Activated T-helper 9 cell treated with anti-CD3 and anti-CD28 coated beads, Interleukin-2, amount 50 U/mL, for 16 hours (primary cell): ENCODE measurements at places on chromosomes 7 and 10.

GRCh38 chr10:120684226-120684625, 166.9 kb upstream of the WDR11 start:
- DNase-seq: no peak

- DNase-seq: no peak
Observed at GRCh38 chr7:139641337-139641992, 118.0 kb downstream of the CLEC2L start.

GRCh38 chr10:11880151-11881029, 57.2 kb downstream of the PROSER2 start:
- DNase-seq: no peak

- no peak for DNase-seq
Observed at GRCh38 chr10:3090914-3091787, 23.8 kb downstream of the PFKP start.

DNA sequence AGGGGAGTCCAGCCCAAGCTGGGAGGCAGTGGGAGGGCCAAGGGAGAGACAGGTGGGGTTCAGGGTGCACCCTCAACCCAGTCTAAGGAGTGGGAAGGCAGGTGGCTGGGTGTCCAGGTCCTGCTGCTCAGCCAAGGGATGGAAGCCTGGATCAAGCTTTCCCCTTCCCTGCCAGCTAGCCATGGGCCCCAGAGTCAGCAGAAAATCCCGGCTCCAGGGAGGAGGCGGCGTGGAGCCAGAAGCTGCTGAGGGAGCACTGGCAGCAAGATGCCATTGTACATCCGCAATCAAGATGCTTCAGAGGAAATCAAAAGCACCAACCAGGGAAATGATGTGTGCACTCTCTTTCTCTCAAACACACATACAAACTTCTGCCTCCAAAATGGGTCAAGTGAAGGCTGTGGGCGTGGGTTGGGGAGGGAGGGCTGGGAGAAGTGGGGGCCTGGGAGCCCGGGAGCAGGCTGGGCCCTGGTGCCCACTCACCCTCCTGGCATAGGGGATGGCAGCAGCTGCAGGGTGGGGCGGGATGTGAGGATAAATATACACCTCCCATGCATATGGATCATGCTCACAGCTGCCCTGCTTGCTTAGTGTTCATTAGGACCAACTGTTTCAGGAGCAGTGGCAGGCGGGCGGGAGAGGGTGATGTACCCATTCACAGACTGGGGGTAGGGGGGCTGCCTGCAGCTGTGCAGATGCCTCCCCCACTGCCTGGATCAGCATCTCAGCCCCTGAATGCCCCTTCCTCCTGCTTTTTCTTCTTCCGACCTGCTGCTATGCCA, 24.2 kb downstream of the TRIM8 start:
- no peak for DNase-seq

- DNase-seq: no peak
Observed at GRCh38 chr10:82866424-82867020, 991.5 kb downstream of the NRG3 start.

DNA sequence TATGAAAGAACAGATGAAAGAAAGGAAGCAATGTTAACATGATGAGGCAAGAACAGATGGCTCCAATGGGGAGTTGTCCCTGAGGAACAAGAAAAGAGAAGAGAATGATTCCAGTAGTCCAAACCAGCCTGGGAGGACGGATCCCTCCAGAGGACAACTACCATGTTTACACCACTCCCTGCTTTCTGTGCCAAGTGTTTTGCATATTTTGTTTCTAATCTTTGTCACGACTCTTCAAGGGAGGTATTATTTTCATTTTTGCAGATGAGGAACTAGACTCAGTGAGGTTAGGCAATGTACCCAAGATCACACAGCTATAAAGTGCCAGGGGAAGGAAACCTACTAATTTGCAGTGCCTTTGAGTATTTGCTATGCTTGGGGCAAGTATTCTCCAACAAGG, 116.2 kb downstream of the PARP12 start:
- no peak for DNase-seq

DNA sequence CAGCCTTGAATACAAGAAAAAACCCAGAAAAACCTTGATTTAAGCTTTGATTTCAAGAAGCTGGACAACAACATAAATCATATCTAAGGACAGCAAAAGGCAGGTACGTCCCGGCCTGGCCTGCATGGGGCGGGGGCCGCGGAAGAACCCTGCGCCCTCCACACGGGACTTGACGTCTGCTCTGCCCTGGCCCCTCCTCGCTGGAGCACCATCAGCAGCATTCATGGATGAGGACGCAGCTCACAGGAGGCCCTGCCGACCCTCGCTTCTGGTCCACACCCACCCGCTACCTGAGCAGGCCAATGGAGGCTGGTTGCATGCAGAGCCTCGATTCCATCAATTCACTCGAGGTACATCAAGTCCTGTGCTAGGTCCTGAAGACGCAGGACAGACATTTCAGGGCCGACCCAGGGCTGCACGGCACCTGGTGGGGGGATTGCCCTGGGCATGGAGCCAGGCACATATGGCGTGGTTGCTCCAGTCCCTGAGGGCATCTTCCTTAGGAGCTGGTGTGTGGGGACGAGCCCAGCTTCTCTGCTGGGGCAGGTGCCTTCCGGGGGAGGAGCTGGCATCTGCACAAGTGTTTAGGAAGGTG, 63.1 kb upstream of the NKX6-2 start:
- no peak for DNase-seq

GRCh38 chr10:32954080-32954479, 4.0 kb downstream of the ITGB1 start:
- DNase-seq: no peak

GRCh38 chr7:24913801-24914464, 66.0 kb downstream of the OSBPL3 start:
- DNase-seq: no peak

DNA sequence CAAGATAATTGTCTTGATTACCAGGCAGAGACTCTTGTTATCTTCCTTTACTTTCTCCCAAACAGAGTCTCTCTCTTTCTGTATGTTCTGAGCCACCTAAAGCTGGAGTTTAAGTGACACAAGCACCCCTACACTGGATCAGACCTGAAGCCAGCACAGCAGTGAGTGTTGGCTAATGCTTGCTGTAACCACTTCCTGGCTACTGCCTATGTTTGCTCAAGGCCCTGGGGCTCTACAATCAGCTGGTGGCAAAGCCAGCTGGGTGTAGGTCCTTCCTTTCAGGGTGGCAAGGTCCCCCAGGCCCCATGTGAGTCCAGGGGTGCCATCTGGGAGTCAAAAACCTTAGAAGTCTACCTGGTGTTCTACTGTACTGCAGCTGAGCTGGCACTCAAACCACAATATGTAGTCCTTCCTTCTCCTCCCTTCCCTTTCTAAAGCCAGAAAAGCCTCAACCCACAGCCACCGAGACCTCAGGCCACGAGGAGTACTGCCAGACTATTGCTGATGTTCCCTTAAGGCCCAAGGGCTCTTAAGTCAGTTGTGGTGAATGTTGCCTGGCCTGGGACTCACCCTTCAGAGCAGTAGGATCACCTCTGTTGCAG, 416.3 kb downstream of the ADRA2A start:
- DNase-seq: no peak

GRCh38 chr10:13659887-13660550, 73.3 kb downstream of the PRPF18 start:
- DNase-seq: peak; percentile 49

- no peak for DNase-seq
Observed at GRCh38 chr7:152851326-152851725, 91.8 kb downstream of the ACTR3B start.

DNA sequence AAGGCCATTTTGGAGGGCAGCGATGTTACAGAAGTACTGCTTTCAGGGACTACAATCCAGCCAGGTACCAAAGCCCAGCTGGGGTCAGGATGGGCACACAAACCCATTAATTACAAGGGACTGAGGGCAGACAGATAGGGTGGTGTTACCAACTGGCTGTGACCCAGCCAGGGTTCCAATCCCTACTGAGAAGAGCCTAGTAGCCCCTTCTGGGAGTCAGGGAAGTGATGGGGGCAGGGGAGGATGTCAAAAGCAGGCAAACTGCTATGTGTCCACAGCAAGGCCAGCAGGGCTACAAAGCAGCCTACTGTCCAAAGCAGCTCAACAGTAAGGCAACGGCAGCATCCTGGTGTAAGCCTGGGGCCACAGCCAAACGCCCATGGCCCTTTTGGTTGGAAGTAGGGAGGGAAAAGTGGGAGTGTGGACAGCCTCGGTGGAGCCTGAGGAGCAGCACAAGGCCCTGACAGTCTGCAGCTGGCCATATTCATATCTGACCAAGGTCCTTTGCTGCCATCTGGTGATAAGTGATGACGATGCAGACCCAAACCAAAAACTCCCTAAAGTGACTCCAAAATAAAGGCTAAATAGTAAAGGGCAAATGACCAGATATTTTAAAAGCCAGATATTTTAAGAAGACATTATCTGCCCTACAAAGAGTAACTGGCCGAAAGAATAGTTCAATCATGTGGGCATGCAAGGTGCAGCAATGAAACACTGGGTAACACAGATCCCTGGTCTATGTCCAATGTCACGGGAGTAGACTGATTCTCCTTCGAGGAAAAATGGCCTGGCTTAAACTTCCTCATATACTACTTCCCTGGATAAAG, 56.9 kb downstream of the XPNPEP1 start:
- DNase-seq: no peak

- peak; percentile 56 for DNase-seq
Observed at GRCh38 chr10:71697938-71698709, 21.5 kb downstream of the C10orf105 start.

GRCh38 chr7:140239653-140239935, 62.8 kb upstream of the KDM7A start:
- no peak for DNase-seq

GRCh38 chr10:121833387-121833786, 94.4 kb downstream of the ATE1 start:
- DNase-seq: no peak

GRCh38 chr10:93445097-93445960, 36.8 kb downstream of the MYOF start:
- no peak for DNase-seq

DNA sequence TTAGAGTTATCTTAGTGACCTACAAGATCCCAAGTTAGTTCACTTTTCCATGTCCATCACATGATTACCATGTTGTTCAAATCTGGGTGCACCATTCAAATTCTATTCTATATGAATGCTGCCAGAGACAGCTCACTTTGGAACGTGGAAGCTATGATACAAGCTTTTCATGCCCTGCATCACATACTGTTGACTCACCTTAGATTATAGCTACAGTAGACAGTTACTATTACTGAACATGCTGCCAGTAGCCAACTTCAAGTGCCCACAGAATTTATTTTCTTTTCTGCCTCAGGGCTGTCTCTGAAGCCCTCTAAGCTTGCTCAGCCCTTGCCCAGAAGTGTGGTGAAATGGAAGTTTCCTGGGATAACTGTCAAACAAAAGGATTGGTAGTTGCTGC, 231.1 kb downstream of the GPR158 start:
- DNase-seq: no peak

- no peak for DNase-seq
Observed at GRCh38 chr10:60375293-60376004, 14.2 kb downstream of the ANK3 start.

DNA sequence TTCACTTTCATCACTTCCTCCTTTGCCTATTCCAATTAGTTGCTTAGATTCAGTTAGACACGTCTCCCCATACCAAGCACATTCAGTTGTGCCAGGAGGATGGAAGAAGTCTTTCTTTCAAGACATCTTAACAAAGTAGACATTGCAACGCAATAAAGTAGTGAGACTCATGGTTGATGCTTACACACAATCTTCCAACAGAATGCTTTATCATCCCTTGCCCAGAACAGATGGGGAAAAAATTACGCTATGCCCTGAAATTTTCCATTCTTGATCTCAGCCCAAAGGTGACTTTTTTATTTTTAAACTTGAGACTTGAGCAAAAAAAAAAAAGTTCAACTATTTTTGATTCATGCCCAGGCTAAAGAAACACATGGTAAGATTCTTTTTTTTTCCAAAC, 74.9 kb downstream of the KCNMA1 start:
- no peak for DNase-seq

- DNase-seq: no peak
Observed at GRCh38 chr10:28365840-28366239, 63.0 kb upstream of the MPP7 start.

DNA sequence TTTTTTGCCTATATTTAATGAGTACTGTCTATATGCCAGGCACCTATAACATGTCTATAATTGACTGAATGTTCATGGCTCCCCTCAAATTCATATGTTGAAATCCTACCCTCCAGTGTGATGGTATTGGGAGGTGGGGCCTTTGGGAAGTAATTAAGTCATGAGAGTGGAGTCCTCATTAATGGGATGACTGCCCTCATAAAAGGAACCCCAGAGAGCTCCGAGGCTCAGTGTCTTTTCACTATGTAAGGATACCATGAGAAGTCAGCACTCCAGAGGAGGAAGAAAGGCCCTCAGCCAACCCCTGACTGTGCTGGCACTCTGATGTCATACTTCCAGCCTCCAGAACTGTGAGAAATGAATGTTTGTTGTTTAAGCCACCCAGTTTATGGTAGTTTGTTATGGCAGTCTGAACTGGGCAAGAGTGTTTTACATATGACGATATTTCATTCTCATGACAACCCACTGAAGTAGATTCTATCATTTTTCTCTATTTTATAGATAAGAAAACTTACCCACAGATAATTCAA, 61.1 kb upstream of the PCGF5 start:
- DNase-seq: no peak

- no peak for DNase-seq
Observed at GRCh38 chr7:88442413-88442812, 135.7 kb upstream of the STEAP4 start.

GRCh38 chr10:53491774-53492173, 719.2 kb upstream of the MBL2 start:
- no peak for DNase-seq

DNA sequence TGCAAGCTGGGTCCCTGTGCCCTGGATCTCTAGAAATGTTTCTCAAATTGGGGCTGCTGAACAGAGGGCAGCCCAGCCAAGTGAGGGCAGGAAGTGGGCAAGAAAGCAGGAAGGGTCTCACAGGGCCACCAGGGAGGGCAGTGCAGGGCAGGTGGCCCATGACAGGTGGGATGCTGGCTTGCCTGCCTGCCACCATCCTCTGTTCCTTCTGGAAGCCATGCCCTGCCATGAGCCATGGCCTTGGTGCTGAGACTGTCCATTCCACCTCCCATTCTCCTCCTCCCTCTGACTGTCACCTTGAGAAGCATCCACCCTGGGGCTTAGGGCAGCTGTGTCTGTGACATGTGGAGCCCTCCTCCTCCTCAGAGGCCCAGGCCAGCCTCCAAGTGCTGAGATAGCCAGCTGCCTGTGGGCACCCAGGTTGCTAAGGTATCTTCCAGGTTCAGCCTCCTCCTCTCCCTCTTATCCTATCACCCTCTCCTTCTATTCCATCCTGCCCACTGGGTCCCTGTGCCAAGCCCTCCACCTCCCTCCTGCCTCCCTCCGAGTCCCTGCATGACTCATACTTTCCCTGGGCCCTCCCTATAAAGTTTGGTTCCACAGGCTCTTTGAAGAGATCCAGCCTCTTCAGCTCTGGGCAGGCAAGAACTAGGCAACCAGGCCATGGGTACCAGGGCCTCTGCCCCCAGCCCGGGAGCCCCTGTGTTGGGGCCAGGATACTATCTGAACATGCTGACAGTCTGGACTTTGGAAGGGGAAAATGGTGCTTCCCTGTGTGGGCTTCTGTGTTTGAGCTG, 1.3 kb downstream of the VSIR start:
- no peak for DNase-seq
